ENCODE measurements at places on chromosomes 7 and 10. TPM values are rescaled to one million over a fixed set of nuclear protein-coding genes. Genes with fewer than 3 reads are reported as not detected.

Gene TMEM176B
- total RNA-seq, result not detected

Gene HOXA10
- total RNA-seq, result not detected

Gene ADARB2
- total RNA-seq, result 0.63 TPM

Gene SKIDA1
- 0.11 TPM for total RNA-seq

Gene TEX36
- not detected for total RNA-seq

Gene ELN
- not detected for total RNA-seq

Gene ITGA8
- total RNA-seq, result not detected

Gene CALHM1
- 1.8 TPM for total RNA-seq

Gene GFRA1
- not detected for total RNA-seq

Gene CH25H
- total RNA-seq, result not detected

Gene EN2
- total RNA-seq, result not detected

Gene ODAD2
- total RNA-seq, result not detected

Gene LRRN3
- 196 TPM for total RNA-seq

Gene CHST3
- not detected for total RNA-seq

Gene AZGP1
- not detected for total RNA-seq

Gene LARP4B
- 108 TPM for total RNA-seq

Gene DOCK4
- total RNA-seq, result 0.10 TPM

Gene ZC3HAV1L
- 17.3 TPM for total RNA-seq

Gene OR13A1
- not detected for total RNA-seq

Gene IFRD1
- 40.1 TPM for total RNA-seq

Gene LIPF
- not detected for total RNA-seq

Gene ABCA13
- 0.08 TPM for total RNA-seq

Gene POLL
- 28.5 TPM for total RNA-seq

Gene ADRA2A
- not detected for total RNA-seq

Gene NKX1-2
- not detected for total RNA-seq

Measured in activated CD8-positive, alpha-beta T cell treated with anti-CD3 and anti-CD28 coated beads, Interleukin-2, amount 10 ng/mL, durations not matched to agents 7 days and 5 days (primary cell).